ENCODE measurements at places on chromosomes 12 and 14.

DNA sequence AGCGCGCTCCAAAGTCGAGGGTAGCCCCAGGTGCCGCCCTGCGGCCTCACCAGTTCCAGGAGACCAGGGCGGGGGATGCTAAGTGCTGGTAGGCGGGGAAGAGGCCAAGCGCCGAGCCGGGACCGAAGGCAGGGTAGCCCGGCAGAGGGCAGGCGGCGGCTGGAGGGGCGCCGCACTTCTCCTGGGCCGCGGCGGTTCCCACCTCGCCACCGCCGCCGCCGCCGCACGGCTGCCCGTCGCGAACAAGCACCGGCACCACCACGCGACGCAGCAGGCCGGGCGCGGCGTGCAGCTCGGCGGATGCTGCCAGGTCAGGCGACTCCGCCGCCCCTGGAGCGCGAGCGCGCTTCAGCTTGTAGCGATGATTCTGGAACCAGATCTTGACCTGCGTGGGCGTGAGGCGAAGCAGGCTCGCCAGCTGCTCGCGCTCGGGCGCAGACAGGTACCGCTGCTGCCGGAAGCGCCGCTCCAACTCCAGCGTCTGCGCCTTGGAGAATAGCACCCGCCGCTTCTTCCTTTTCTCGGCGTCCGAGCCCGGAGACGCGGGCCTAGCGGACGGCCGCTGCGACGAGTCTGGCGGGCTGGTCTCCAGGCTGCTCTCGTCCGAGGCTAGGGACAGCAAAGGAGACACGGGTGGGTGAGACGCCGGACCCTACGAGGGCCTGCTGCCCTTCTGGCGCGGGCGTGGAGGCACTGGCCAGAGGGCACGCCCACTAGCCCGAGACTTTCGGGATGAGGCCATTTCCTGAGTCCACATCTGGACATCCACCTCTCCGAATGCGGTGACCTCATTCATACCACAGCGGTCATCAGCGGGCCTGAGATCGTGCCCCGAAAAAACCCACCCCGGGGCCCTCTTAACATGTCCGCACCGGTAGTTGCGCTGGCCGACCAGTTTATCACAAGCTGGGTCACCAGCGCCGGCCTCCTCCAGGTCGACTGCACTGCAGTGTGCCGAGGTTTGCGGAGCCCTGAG is 1.3 kb downstream of the NKX2-8 start:
- no peak for DNase-seq

- DNase-seq: no peak
These were observed 213.9 kb downstream of the SLC15A4 start for GRCh38 chr12:128609861-128610260.

DNA sequence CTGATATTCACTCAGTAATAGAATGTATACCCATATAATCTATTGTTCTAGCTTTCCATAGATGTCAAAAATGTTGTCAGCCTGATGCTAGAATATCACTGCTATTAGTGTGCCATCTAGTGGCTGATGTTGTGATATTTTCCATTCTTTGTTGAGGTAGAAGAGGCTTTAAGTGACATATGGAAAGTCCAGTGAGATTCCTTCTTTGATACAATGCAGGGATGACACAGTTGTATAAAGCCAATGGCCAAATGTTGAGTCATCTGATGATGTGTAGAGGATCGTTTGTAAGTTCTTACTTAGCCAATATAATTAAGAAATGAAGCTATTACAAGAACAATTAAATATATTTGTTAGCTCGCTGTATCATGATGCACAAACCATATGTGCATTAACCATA is 58.1 kb upstream of the PCED1B start:
- no peak for DNase-seq

DNA sequence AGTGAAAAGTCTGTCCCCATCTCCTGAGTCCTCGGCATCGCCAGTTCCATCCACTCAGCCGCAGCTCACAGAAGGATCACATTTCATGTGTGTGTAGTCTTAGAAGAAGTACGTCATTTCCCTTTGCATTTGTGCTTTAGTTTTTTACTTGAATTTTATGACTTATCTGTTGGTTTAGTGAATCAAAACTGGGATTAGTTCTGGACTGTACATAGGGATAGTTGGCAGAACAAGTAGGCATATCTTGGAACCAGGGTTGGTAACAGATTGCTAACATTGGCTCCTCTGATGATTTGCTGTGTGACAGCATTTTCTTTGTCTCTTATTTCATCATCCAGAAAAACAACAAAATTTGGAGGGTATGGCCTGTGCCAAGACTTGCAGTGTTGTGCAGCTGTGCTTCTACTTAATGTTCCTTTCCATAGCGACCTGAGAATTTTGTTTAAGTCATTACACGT is 69.6 kb upstream of the AEBP2 start:
- no peak for DNase-seq

DNA sequence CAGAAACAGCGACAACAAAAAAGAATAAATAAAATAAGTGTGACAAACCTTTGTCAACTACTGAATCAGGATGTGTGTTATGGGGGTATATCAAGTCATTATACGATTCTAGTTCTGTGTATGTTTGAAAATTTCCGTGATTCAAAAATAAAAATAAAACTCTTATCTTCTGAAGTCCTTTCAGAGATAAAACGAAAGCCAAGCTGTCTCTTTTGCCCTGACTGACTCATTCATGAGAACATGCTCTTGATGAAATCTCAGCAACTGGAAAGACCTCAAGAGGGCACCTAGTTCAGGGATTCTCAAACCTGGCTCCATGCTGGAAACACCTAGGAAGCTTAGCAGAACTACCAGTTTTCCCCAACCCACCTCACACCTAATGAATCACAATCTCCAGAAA is 9.2 kb downstream of the FOXN3 start:
- no peak for DNase-seq

All from stimulated activated CD8-positive, alpha-beta memory T cell treated with anti-CD3 and anti-CD28 coated beads, Interleukin-2, amount 100 ng/mL, for 1 hour (primary cell).